RKO (cell line): ENCODE measurements at places on chromosomes 5 and 9.
A peak's percentile ranks its signal among the peaks of the same experiment; 100 is the strongest.

GRCh38 chr5:167753725-167754490, 537.5 kb upstream of the WWC1 start:
- no peak for DNase-seq

GRCh38 chr5:37037840-37038239, 161.3 kb downstream of the NIPBL start:
- DNase-seq = no peak

GRCh38 chr5:149779124-149779465, 49.0 kb downstream of the PPARGC1B start:
- no peak for DNase-seq

- DNase-seq = peak; percentile 70
Measured at GRCh38 chr9:129036923-129037766, 719 bp downstream of the MIGA2 start.

GRCh38 chr9:73152953-73153352, 1.3 kb downstream of the ANXA1 start:
- no peak for DNase-seq

GRCh38 chr5:164708831-164709230, 1203.4 kb downstream of the MAT2B start:
- DNase-seq = no peak

GRCh38 chr5:132689513-132689912, 15.7 kb downstream of the IL4 start:
- DNase-seq = no peak

GRCh38 chr5:80191991-80192398, 63.9 kb downstream of the SERINC5 start:
- DNase-seq = no peak

GRCh38 chr5:116510517-116510916, 64.1 kb downstream of the SEMA6A start:
- no peak for DNase-seq

- no peak for DNase-seq
Measured at GRCh38 chr5:158811350-158811749, 288.4 kb downstream of the EBF1 start.

GRCh38 chr9:133579601-133580418, 29.4 kb downstream of the FAM163B start:
- DNase-seq = no peak

- no peak for DNase-seq
Measured at GRCh38 chr5:171680485-171680884, 105.1 kb upstream of the SMIM23 start.

GRCh38 chr9:27888661-27889295, 315.5 kb upstream of the C9orf72 start:
- peak; percentile 31 for DNase-seq

- no peak for DNase-seq
Measured at GRCh38 chr5:131463656-131464055, 171.4 kb downstream of the RAPGEF6 start.
